OCI-LY7 (cell line): ENCODE measurements at places on chromosomes 13 and 19.

GRCh38 chr13:27298849-27299248 is 28.2 kb downstream of the RASL11A start:
- DNase-seq: no peak

- DNase-seq: no peak
Measured at GRCh38 chr13:97382276-97382675, 51.7 kb upstream of the RAP2A start.

DNA sequence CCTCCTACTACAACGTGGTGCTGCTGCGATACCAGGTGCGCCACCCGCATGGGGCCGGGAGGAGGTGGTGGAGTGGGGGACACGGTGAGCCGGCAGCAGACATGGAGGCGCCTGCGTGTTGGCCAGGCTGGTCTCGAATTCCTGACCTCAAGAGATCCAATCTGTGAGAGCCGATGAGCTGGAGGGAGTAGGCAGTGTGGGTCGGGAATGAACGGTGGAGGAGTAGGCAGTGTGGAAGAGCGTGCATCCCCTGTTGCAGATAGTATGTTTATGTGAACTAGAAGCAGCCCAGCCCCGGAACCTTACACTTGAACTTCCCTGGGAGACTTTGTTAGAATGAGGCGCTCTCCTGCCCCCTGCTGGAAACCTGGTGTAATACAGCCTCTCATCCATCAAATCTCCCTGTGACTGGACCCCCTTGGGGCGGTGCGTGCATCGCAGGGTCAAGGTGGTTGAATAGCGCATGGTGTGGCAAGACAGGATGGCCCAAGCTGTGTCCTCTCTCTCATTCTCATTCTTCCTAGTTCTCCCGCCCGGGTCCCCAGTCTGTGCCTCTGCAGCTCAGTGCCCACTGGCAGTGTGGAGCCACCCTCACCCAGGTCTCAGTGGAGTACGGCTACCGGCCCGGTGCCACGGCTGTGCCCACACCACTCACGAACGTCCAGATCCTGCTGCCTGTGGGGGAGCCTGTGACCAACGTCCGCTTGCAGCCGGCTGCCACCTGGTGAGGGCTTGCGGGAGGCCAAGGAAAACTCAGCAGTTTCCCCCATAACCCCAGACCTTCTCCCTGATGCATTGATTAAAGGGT is 10.5 kb upstream of the B3GNT3 start:
- DNase-seq: peak; percentile 73

DNA sequence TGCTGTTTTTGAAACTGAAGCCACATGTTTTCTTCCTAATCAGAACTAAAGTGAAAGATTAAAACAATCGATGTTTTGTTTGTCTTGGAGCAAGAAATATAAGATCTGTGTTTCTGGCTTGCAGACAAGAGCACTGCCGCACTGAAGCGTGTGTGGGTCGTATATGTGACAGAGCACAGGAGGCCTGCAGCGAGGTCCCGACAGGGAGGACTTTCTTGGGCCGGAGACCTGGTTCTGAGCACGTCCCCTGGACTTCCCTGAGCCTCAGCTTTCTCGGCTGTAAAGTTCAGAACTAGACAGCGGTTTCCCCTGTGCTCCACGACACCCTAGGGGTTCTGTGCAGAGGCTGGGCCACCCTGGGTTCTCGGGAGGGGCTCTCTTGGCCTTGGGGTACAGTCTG is 60.5 kb downstream of the GADD45B start:
- DNase-seq: no peak

DNA sequence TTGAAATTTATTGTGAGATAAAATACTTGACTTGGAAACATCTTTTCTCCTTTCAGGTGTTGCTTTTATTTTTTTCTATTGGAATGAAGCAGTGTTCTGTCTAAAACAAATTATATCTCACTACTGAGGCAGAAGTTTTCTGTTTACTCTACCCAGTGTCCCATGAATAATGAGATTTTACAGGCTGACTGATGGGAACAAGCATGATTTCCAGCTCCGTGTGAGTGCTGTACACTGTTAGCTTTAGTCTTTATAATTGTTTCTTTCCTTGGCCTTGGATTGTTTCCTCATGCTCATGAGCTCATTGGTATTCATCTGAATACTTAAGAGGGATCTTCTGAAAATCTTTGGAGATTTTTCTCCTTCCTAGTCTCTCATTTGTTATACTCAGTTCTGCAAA is 2049.5 kb upstream of the PRR20A start:
- no peak for DNase-seq

DNA sequence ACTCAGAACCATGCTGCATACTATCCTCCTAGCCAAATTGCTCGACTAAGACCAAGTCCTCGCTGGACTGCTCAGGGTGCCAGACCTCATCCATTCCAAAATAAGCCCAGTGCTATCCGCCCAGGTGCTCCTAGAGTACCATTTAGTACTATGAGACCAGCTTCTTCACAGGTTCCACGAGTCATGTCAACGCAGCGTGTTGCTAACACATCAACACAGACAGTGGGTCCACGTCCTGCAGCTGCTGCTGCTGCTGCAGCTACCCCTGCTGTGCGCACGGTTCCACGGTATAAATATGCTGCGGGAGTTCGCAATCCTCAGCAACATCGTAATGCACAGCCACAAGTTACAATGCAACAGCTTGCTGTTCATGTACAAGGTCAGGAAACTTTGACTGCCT is 1.5 kb downstream of the PABPC3 start:
- DNase-seq: no peak

GRCh38 chr19:34999498-35000337 is at the start of gene GRAMD1A:
TSS of gene GRAMD1A (plus strand) at chr19:35000323. CDS start at chr19:35000479, 156 bp downstream.
- DNase-seq: peak; percentile 83
